Effector memory CD4-positive, alpha-beta T cell (primary cell): ENCODE measurements at places on chromosomes 1 and 21.

DNA sequence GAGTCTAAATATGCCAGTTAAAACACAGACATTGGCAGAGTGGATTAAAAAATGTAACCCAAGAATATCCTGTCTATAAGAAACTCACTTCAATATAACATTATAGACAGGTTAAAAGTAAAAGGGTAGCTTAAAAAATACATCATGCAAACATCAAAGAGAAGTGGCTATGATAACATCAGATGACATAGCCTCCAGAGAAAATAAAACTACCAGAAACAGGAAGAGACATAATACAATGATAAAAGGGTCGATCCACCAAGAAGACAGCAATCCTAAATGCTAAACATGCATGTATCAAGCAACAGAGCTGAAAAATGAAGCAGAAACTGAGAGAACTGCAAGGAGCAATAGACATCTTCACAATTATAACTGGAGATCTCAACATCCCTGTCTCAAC lies 190.2 kb upstream of the NR5A2 start:
- no peaks in the 10 kb centered on the region for H3K36me3 ChIP-seq
- no peak for DNase-seq
- no peaks in the 10 kb centered on the region for H3K4me1 ChIP-seq
- H3K4me3 ChIP-seq: no peak overlapping the region
- H3K27ac ChIP-seq: no peak overlapping the region
- no peaks in the 10 kb centered on the region for H3K27me3 ChIP-seq

GRCh38 chr1:234154320-234155251 lies 218.7 kb upstream of the COA6 start:
- no peak overlapping the region for H3K4me3 ChIP-seq
- H3K27ac ChIP-seq: no peak overlapping the region
- no peaks in the 10 kb centered on the region for H3K4me1 ChIP-seq
- no peaks in the 10 kb centered on the region for H3K27me3 ChIP-seq

GRCh38 chr1:78036450-78036849 lies 9.3 kb upstream of the GIPC2 start:
- no peak overlapping the region for H3K27ac ChIP-seq
- DNase-seq: no peak
- no peaks in the 10 kb centered on the region for H3K36me3 ChIP-seq
- H3K4me1 ChIP-seq: no peaks in the 10 kb centered on the region
- H3K27me3 ChIP-seq: no peaks in the 10 kb centered on the region
- no peak overlapping the region for H3K4me3 ChIP-seq

DNA sequence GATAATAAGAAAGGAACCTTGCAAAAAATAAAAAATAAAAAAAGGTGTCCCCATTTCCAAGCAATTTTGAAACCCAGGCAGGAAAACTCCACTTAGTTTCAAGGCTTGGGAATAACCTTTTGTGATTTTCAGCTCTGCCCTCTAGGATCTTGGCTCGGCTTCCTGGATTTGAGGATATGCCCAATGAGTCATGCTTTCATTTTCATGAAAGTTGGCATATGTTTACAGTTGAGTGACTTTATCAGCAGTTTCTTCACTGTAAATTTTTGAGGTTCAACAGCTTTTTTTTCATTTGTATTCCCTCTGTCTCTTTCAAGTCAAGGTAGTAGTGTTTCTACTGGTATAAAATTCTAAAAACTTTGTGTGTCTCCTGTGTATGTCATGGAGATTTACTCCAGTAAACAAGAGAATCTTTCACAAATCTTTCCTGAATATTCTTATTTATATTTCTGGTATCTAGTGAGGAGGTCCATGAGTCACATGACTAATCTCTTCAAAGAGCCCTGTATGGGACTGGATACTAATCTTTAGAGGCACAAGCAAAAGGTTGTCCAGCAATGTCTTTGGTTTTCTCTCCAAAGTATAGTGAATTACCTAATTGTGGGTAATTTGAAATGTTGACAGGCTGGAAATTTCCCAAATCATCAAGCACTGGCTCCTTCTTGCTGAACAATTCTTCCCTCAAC lies 335.3 kb downstream of the BRINP2 start:
- no peak overlapping the region for H3K4me3 ChIP-seq
- DNase-seq: no peak
- H3K36me3 ChIP-seq: no peaks in the 10 kb centered on the region
- H3K4me1 ChIP-seq: no peaks in the 10 kb centered on the region
- H3K27me3 ChIP-seq: no peaks in the 10 kb centered on the region

DNA sequence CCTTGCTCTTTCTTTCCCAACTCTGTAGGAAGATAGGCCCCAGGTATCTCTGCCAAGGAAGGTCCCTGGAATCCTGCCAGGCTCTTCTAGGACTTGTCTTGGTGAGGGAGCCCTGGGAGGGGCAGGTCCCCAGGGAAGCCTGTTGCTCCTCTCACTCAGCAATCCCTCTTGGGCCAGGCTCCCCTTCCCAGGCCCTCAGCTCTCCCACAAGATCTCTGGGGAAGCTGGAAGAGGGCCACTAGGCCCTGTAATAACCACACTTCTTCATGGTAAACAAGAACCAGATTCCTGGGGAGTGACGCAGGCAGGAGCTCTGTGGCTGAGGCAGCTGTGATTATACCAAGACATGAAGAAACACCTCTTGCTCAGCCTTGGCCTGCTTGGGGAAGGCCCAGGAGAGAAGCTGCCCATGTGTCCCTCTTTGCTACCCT lies 9.9 kb upstream of the MAPKAPK2 start:
- H3K4me3 ChIP-seq: no peak overlapping the region
- H3K36me3 ChIP-seq: no peaks in the 10 kb centered on the region
- no peak for DNase-seq
- H3K27ac ChIP-seq: no peak overlapping the region

GRCh38 chr1:40004857-40005256 lies 35.7 kb upstream of the CAP1 start:
- no peak for DNase-seq
- H3K4me3 ChIP-seq: no peak overlapping the region
- no peak overlapping the region for H3K27ac ChIP-seq
- H3K27me3 ChIP-seq: no peaks in the 10 kb centered on the region
- no peaks in the 10 kb centered on the region for H3K36me3 ChIP-seq

GRCh38 chr1:19762175-19762779 lies 37.4 kb downstream of the TMCO4 start:
- H3K27ac ChIP-seq: no peak overlapping the region
- no peaks in the 10 kb centered on the region for H3K36me3 ChIP-seq
- H3K27me3 ChIP-seq: no peaks in the 10 kb centered on the region
- H3K4me3 ChIP-seq: no peak overlapping the region
- no peak for DNase-seq

- H3K4me1 ChIP-seq: peaks cover 17% of the 10 kb centered on the region
- peaks cover 2% of the 10 kb centered on the region for H3K36me3 ChIP-seq
- H3K27me3 ChIP-seq: no peaks in the 10 kb centered on the region
- H3K4me3 ChIP-seq: peak overlapping the region; percentile 88
Observed at GRCh38 chr1:151060657-151061421, 642 bp downstream of the MLLT11 start.

DNA sequence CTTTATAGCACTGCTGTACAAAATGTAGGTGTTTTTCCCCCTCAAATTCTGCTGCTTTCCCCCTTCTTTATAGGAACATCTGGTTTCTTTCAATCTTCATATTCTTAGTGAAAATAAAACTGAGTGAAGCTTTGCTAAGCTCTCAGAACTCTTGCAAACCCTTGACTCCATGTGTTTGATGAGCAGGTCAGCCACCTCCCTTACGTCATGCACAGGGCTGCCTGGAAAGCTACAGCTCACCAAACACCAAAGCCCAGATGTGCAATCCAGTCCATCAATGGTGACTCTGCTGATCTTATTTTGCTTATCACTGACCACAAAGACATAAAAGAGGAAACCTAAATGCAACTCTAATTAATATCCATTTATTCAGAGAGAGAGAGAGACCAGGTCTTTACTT lies 5.5 kb downstream of the CACNA1E start:
- no peaks in the 10 kb centered on the region for H3K4me1 ChIP-seq
- DNase-seq: no peak

- DNase-seq: no peak
- H3K4me3 ChIP-seq: no peak overlapping the region
- H3K27me3 ChIP-seq: no peaks in the 10 kb centered on the region
- H3K36me3 ChIP-seq: no peaks in the 10 kb centered on the region
- H3K4me1 ChIP-seq: no peaks in the 10 kb centered on the region
Observed at GRCh38 chr1:237713916-237714315, 176.8 kb downstream of the ZP4 start.

- H3K27ac ChIP-seq: no peak overlapping the region
- H3K27me3 ChIP-seq: no peaks in the 10 kb centered on the region
- H3K36me3 ChIP-seq: no peaks in the 10 kb centered on the region
- no peak overlapping the region for H3K4me3 ChIP-seq
Observed at GRCh38 chr1:30872033-30872947, 36.3 kb downstream of the SDC3 start.

GRCh38 chr1:178643831-178644230 lies 81.2 kb upstream of the RALGPS2 start:
- H3K36me3 ChIP-seq: no peaks in the 10 kb centered on the region
- no peak for DNase-seq
- H3K4me3 ChIP-seq: no peak overlapping the region
- H3K4me1 ChIP-seq: no peaks in the 10 kb centered on the region
- H3K27me3 ChIP-seq: no peaks in the 10 kb centered on the region

- DNase-seq: no peak
- peaks cover 41% of the 10 kb centered on the region for H3K27me3 ChIP-seq
- H3K27ac ChIP-seq: no peak overlapping the region
- no peaks in the 10 kb centered on the region for H3K36me3 ChIP-seq
- H3K4me3 ChIP-seq: no peak overlapping the region
Observed at GRCh38 chr1:119006406-119007279, 18.5 kb upstream of the TBX15 start.

- H3K27me3 ChIP-seq: no peaks in the 10 kb centered on the region
- DNase-seq: no peak
- no peak overlapping the region for H3K27ac ChIP-seq
Observed at GRCh38 chr1:97271916-97272788, 550.6 kb downstream of the PTBP2 start.

DNA sequence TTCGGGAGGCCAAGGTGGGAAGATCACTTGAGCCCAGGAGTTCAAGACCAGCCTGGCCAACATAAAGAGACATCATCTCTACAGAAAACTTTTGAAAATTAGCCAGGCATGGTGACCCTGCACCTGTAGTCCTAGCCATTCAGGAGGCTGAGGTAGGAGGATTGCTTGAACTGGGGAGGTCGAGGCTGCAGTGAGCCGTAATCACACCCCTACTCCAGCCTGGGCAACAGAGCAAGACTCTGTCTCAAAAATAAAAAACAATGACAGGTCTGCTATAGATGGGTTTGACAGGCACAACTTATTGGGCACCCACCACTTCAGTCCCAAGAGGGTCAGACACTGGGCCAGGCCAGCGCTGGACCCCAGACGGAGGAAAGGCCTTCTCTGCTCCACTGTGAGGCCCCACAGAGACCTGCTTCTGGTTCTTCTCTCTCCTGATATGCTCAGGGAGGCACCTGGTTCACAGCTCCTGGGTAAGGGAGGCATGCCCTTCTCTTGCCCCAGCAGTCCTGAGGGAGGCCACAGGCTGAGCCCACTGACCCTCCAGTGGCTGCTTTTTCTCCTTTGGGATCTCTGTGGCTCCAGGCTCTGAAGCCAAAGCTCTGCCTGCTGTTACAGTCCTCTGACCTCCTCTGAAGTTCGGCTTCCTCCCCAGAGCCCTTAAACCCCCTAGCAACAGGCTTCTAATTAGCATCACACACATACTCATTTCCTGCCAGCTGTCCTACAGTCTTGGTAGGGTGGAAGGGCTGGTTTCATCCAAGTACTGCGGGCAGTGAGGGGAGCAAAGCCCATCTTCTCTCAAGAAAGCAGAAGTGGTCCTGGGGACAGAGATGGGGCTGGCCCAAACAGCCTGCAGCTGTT lies 14.4 kb downstream of the S100A16 start:
- H3K4me3 ChIP-seq: no peak overlapping the region
- no peaks in the 10 kb centered on the region for H3K36me3 ChIP-seq
- H3K27ac ChIP-seq: no peak overlapping the region

GRCh38 chr1:43363283-43363934 lies 4.4 kb downstream of the ELOVL1 start:
- H3K27me3 ChIP-seq: no peaks in the 10 kb centered on the region
- no peak overlapping the region for H3K27ac ChIP-seq
- no peak for DNase-seq
- peaks cover 27% of the 10 kb centered on the region for H3K36me3 ChIP-seq

- DNase-seq: no peak
- no peaks in the 10 kb centered on the region for H3K27me3 ChIP-seq
- no peaks in the 10 kb centered on the region for H3K36me3 ChIP-seq
- no peak overlapping the region for H3K27ac ChIP-seq
- H3K4me3 ChIP-seq: no peak overlapping the region
Observed at GRCh38 chr21:38319781-38320180, 63.0 kb downstream of the KCNJ15 start.

GRCh38 chr1:240667351-240667750 lies 55.4 kb upstream of the GREM2 start:
- H3K36me3 ChIP-seq: no peaks in the 10 kb centered on the region
- H3K27me3 ChIP-seq: no peaks in the 10 kb centered on the region
- no peak overlapping the region for H3K4me3 ChIP-seq
- H3K4me1 ChIP-seq: no peaks in the 10 kb centered on the region
- DNase-seq: no peak

GRCh38 chr1:52877554-52877953 lies 35.0 kb downstream of the ZYG11A start:
- H3K27ac ChIP-seq: no peak overlapping the region
- H3K4me3 ChIP-seq: no peak overlapping the region
- no peaks in the 10 kb centered on the region for H3K27me3 ChIP-seq
- H3K4me1 ChIP-seq: no peaks in the 10 kb centered on the region
- DNase-seq: no peak

DNA sequence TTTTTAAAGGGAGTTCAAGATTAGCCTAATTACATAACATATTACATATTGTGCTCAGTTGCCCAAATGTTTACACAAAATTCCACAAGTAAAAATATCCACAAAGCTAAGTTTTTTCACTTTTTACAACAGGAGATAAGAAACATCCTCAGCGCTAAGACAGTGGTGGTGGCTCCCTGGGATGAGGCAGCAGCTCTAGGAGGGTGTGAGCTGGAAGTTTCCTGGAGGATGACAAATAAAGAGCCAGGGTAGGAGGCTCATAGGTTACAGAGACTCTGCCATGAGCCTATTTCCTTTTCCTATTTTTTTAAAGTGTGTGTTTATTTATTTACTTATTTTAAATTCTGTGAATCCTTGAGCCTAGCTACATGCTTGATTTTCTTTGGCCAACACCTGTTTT lies 91.7 kb downstream of the COL24A1 start:
- H3K27me3 ChIP-seq: no peaks in the 10 kb centered on the region
- H3K36me3 ChIP-seq: no peaks in the 10 kb centered on the region
- no peak for DNase-seq
- H3K4me3 ChIP-seq: no peak overlapping the region
- no peak overlapping the region for H3K27ac ChIP-seq

- no peak for DNase-seq
- H3K27ac ChIP-seq: no peak overlapping the region
- no peaks in the 10 kb centered on the region for H3K4me1 ChIP-seq
- H3K27me3 ChIP-seq: no peaks in the 10 kb centered on the region
Observed at GRCh38 chr1:182561456-182561855, 27.6 kb downstream of the RNASEL start.

DNA sequence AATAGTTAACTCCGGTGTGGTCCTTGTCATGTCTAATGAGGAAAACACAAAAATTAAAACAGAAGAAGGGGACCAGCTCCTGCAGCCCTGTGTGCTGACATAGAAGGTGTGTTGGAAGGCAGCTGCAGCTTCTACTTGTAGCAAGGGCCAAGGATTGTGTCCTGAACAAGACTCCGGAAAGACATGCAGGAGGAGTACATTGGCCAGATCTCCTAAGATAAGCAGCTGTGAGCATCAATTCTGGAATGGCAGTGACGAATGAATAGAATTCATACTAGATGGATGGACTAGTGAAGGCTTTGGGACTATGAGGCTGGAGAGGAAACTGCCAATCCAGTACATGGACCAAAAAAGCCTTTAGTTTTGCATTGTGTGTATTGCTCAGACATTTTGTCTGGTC lies 19.3 kb downstream of the RPS6KA1 start:
- H3K27ac ChIP-seq: no peak overlapping the region
- H3K36me3 ChIP-seq: peaks cover 47% of the 10 kb centered on the region
- no peaks in the 10 kb centered on the region for H3K27me3 ChIP-seq
